ENCODE measurements at places on chromosomes 7 and 10. TPM values are rescaled to one million over a fixed set of nuclear protein-coding genes. Genes with fewer than 3 reads are reported as not detected.

DNA sequence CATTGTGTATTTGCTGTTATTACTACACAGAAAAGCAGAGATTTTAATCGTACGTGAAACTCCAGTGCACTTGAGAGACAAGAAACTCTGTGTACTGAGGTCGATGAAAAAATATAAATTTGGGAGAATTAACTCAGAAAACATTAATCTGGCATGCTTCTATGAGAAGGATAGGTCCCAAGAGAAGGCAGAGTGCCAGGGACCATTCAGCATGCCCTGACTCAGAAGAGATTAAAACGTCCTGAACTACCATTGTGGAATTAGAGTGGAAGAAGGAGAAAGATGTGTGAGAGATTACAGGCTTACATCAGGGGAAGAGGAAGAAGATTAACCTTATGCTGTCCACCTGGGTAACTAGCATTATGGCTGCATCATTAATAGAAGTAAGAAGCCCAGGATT lies 72.4 kb downstream of the REEP3 start:
- DNase-seq: no peak

DNA sequence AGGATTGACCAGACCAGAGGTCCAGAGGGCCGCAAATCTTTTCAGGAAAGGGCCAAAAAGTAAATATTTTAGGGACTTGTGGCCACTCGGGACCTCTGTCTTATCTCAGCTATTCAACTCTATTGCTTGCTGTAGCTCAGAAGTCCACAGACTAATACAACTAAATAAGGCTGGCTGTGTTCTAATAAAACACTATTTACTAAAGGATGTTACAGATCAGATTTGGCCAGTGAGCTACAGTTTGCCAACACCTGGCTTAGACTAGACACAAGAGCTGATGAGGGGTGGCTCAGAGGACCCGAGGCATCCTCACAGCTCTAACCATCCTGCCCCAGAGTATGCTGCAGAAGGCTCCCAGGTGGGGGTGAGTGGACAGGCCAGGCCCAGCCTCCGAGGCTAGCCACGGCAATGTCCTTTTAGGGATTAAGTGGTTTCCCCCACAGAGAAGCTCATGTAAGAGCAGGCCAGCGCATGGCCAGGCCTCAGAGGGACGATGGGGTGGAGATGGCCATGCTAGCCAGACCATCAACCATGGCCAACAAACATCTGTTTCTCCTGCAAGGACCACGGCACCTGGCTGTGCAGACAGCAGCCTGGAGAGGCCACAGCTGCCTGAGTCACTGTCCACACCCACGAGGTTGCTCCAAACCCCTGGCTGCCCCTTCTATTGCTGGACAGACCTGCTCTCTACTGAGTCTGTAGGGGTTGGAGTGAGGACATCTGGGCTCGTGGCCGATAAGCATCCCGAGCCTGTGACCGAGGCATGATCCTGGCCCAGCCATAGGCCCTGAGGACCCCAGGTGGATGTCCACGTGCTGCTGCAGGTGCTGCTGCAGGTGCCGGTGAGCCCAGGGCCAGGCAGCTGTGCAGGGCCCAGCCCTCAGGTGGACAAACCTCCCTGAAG lies 76.5 kb downstream of the AFAP1L2 start:
- no peak for DNase-seq

DNA sequence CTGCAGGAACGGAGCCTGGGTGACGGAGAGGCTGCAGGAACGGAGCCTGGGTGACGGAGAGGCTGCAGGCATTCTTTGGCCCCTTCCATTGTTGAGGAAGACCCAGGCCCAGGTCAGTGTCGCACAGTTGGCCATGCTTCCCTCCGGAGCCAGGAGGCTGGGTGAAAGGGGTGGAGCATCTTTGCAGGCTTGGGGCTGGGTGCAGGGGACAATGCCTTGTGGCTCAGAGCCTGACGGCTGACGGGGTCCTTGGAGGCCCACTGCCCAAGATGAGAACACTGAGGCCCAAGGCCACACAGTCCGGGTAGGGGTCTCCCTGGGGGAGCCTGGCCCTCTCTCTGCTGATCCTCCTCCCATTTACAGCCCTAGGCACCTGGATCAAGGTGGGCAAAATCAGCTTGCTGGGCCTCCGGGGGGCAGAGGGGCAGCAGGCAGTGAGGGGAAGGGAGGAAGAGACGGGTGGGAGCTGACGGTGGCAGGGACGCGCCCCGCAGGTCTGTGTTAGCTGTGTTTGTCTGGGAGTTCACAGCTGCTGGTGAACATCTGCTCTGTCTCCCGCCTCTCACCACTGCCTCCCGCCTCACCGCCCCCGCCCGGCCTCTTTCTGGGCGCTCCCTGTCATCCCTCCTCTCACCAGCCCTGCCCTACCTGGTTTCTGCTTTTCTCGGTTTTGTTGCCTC lies 30.6 kb upstream of the PCBD1 start:
- DNase-seq: no peak

DNA sequence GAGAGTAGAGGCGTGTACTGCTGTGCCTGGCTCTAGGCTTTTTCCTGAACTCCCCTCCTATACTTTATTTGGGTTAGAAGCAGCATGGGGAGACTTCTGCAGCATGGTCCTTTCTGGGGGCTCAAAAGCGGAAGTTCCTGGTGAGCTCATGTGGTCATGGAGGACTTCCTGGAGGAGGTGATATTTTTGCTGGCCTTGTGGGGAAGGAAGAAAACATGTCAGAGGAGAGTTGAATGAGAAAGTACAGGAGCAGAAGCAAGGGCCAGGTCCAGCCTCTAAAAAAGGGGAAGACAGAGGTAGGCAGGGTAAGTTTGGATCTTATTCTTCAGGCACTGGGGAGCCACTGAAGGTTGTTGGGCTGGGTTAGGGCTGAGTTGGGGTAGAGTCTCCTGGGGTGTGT lies 45.5 kb downstream of the CASTOR2 start:
- no peak for DNase-seq

DNA sequence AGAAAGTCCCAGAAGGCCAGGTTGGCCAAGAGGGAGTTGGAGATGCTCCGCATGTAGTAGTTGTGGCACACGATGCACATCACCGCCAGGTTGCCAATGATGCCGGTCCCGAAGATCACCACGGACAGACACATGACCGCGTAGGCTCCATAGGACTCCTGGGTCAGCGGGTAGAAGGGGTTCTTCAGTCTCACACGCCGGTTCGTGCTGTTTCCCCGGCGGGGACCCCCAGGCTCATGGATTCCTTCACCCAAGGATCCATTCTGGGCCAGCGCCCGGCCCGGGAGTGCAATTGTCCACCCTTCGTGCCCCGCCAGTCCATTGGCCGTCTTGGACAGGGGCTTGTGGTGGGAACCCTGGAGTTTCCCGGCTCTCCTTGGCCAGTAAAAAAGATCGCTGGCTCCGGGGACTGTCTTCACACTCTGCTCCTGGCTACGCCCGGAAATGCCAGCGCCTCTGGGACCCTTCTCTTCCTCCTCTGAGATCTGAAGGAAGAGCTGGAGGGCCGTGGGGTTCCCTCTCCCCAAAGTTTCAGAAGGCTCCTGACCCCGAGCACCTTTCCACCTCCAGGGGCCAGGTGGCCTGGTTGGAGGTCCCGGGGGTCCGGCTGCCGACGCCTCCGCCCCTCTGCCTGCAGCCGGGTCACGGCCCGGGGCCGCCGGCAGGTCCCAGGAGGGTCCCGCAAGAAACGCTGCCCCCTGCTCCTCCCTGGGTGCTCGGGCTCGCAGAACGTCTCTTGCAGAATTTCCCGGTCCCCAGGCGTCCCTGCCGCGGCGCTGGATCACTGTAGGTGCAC lies 1.3 kb downstream of the GPR37 start:
- no peak for DNase-seq

DNA sequence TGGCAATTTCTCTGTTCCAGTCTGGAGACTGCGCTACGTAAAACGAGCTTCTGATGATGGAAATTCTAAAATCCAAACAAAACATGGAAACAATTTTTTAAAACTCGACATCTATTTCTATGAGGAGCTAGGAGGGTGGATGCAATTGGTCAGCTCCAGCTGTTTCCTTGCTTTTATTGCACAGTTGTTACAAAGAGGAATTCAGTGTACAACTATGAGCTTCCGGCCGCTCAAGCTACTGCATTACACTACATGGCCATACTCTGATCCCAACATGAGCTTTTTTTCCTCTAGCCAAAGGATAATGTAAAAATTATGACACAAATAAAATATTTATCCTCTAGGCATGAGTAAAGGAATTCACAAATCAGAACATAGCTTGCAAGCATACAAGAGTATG lies 403.1 kb upstream of the C7orf33 start:
- no peak for DNase-seq

DNA sequence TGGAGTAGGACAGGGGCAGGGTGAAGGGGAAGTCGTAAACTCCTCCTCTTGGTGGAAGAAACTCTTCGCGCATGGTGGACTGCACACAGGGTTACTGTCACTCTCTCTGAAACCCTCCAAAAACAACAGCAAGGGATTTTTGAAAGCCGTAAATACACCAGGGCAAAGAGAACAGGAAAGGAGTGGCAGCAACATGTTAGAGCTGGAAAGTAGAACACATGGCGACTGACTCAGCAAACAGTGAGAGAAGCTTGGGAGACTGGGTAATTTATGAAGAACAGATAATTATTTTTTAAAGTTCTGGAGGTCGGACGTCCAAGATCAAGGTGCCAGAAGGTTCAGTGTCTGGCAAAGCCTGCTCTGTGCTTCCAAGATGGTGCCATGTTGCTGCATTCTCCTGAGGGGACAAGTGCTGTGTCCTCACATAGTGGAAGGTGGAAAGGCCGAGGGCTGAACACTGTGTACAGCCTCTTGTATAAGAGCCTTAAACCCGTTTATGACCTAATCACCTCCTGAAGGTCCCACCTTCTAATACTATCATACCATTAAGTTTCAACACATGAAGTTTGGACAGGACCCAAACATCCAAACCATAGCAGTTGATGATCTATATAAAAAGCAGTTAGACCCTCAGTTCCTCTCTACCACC lies 22.5 kb upstream of the C10orf53 start:
- no peak for DNase-seq

GRCh38 chr7:90713628-90714027 lies 117.5 kb downstream of the CDK14 start:
- DNase-seq: no peak

Gene ASAH2
- total RNA-seq: not detected

Gene NUTM2B
- total RNA-seq: 2.5 TPM

Data from lower lobe of right lung (tissue), 2 donors.